GM18507 (cell line): ENCODE measurements at places on chromosomes 2 and 18.

GRCh38 chr2:239557516-239557915 lies 156.7 kb upstream of the HDAC4 start:
- DNase-seq, result no peak

GRCh38 chr2:187989925-187990623 lies 301.6 kb upstream of the GULP1 start:
- DNase-seq, result no peak

DNA sequence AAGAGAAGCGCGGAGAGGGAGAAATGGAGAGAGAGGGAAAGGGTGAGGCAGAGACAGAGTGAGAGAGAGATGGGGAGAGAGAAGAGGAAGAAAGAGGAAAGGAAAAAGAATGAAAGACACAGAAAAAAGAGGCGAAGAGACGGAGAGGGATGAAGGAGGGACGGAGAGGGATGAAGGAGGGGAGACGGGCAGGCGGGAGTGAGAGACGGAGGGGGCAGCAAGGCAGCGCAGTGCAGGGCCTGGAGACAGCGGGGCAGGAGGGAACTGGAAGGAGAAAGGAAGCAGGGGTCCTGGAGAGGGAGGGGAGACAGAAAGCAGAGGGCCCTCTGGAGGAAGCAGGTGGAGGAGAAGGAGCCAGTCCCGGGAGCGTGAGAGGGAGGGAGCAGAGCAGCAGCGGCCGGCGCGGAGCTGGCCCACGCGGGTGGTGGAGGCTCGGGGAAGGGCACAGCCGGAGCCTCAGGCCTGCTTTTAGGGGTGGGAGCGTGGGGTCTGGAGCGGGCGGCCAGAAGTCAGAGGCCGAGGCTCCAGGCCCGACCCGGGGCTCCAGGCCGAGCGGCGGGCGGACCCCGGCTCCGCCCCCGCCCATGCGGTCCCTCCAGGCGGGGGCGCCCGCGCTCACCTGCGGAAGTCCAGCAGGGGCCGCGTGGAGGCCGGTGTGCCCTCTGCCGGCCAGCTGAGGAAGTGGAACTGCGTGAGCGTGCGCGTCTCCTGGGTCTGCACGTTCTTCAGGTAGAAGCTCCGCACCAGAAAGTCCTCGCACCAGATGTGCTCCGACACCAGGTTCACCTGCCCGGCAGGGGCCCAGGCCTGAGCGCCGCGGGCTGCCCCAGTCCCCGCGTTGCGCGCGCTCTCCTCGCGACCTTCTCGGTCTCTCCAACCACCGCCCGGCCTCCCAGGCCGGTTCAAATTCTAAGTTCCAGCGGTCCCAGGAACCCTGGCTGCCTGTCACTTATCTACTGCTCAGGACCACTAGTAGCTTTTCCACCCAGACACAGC lies 14.5 kb downstream of the PTPRN start:
- DNase-seq, result peak; percentile 94

DNA sequence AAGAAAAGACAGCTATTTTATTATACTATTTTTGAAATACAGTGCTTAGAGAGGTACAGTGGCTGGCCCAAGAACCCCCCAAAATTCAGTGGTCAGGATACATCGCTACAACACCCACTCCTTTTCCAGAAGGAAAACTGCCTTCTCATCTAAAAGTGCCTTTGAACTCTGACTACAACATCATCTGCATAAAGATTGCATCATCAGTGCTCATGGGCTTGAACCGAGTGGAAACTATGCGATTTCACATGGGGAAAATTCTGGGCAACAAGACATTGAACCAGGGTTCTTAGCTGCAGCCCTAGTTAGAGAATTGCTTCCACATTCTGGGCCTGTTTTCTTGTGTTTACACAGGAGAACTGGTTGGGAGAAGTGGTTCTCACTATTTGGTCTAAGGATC lies 294.6 kb upstream of the SLC14A2 start:
- DNase-seq, result no peak

GRCh38 chr2:66749566-66749965 lies 314.6 kb downstream of the MEIS1 start:
- no peak for DNase-seq

DNA sequence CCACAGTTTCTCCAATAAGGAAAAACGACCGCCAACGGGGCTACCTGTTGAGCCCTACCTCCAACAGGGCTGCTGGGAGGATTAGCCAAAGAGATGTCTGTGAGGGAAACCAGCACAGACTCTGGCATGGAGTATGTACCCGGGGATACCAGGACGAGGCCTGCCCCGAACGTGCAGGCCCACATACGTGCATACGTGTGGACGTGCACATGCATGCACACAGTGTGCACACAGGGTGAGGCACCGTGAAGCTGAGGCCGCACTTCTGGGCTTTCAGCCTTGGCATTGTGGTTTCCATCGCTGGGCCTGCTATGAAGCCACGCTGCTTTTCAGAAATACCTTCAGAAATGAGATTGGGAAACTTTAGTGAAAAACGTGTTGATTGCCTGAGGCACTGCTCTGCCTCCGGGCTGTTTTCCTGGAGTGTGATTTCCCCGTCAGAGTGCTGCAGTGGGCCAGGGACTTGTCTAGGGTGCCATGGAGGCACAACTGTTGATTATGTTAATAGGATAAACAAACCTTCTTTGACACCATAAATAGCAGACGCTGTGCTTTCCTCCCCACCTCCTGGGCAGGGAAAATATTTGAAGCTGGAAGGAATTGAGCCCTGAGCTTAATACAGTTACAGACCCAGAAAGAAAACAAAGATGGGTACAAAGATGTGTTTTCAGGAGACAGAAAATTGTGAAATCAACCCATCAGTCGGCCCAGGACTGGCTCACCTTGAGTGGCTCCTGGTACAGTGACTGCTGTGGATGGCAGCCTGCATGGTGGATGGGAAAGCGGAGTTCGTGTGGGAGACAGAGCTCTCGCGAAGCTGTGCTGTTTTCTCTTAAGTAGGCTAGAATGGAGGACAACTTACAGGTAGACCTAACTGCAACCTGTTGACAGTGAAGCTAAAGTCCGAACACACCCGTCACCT lies 182.3 kb downstream of the FAM210A start:
- no peak for DNase-seq

DNA sequence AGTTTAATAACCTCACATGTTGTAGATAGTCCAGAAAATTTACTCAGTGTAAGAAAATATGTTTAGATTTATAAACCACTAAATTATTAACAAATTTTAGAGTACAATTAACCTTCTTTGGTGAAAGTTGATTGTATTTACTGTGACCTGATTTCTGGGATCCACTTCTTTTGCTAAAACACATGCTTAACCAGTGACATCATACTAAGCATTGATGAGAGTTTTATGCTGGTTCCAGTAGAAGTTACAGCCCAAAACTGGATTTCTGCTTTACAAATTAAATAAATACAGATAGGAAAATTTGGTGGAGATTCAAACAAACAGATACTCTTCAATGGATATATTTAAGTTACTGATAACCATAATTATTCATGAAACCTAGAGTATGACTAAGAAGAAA lies 40.9 kb downstream of the RBBP8 start:
- DNase-seq, result no peak

DNA sequence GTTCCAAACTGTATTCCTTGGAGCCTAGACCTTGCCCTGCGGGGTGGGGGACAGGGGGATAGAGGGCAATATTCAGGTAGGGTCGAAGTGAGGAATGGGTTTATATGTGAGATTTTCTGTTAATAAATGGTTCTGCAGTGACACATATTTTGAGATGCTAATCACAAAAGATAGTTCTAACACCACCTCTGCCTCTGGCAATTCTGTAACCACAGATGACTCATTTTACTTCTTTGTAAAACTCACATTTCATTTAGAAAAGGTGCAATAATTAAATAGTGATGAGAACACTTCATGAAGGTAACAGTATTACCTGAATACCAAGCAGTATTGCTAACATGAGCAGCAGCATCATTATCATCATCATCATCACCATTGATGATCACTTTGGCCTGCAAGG lies 306.6 kb downstream of the SUCLG1 start:
- no peak for DNase-seq

DNA sequence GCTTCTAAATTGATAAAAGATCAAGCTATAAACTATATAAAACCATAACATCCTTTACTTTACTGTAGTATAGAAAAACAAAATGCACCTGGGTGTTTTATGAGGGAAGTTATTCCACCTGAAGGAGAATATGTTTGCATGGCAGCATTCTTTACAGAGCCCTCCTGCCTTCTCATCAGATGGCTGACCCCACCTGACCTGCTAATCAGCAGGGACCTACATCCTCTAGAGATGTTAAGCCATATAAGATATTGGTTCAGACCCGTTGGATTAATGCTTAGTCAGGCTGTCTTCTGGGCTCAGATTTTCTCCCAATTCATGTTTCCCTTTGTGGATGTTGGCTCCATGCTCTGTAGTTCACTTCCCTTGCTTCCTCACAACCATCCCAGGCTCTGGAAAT lies 414.8 kb downstream of the DPP10 start:
- no peak for DNase-seq

DNA sequence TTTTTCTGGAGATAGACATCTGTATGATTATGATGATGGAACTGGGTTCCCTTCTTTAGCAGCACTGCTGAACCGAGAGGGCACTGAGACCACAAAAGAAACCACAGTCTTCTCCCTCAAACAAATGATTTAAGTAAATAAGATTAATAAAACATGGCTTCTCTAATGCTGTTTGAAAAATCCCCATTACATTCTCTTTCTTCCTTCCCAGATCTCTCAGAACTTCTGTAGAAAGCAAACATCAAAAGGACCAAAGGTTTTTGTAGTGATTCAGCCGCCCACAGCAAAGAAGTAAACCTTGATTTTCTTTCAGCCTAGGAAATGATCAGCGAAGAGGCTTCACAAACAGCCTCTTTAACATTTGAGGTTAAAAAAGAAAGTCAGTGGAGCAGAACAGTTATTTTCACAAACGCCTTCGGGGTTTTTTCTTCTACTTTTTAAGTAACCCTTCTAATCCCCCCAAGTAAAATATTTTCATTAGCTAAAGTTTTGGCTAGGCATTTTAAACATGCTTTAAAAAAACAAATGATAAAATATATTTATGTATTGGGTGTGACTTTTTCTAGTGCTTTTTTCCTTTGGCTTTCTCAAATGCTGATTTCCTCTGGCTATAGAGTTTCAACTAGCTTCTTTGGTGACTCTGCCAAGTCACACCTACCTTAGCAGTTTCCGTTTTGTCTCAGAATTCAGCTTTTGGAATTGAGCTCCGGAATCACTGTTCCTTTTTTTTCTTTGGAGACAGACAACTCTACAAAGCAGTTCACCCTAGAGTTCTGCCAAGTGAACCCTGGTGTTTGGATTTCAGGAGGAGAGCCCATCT lies 89.6 kb downstream of the UPP2 start:
- DNase-seq, result no peak

GRCh38 chr2:180980943-180981911 lies 822 bp downstream of the UBE2E3 start:
- DNase-seq, result no peak

DNA sequence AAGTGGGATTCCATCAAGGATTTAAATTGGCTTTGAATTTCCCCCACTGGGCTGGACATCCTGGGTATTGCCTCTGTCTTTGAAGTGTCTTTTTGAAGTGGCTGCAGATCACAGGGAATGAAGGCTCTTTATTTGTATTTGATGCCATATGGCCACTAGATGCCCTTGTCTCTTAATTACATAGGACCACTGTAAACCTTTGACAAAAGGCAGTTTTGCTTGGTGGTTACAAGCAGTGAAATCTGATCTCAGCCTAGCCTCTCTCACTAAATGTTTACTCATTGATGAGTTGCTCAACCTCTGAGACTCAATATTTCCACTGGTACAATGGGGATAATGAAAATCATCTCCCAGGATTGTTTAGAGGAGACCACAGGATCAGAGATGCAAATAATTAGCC lies 102.2 kb downstream of the INSIG2 start:
- no peak for DNase-seq

- DNase-seq, result no peak
These were observed 305.7 kb downstream of the DYSF start for GRCh38 chr2:71759060-71759459.

DNA sequence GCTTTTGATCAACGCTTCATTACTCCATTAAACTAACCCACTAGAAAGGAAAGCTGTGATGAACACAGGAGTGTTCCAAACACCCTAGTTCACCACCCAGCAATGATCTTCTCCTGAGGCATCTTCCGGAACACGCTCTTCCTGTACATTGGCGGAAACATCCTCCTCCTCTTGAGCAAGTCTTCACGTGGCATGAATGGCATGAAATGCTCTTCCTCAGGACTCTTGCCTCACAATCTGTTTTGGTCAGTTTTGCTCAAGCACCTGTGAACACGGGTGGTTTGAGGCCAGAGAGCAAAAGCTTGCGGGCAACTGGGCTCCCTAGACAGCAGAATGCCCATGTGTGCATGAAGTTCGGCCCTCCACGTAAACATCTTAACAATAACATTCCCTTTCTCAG lies 734.2 kb upstream of the SALL3 start:
- DNase-seq, result no peak

GRCh38 chr2:29309090-29310029 lies 194.1 kb downstream of the CLIP4 start:
- peak; percentile 42 for DNase-seq

GRCh38 chr2:232929303-232930058 lies 59.4 kb downstream of the SNORC start:
- DNase-seq, result no peak

- no peak for DNase-seq
These were observed 19.0 kb downstream of the ACVR2A start for GRCh38 chr2:147863835-147864234.

DNA sequence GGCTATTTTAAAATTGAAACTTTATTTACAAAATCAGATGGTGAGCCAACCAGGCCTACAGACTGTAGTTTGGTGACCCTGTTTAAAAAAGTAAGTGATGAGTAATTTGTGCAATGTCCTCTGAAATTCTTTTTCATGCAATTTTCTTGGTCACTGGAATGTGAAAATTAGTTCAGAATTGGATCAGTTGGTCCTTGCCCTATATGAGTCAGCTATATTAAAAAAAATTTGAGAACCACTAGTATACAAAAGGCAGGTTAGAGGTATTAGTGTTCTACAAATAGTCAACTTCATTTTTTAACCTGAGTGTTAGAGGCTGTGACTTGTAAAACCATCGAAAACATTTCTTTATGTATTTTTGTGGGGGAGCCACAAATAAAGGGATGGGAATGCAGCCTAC lies 91.1 kb upstream of the NXPH2 start:
- DNase-seq, result no peak

DNA sequence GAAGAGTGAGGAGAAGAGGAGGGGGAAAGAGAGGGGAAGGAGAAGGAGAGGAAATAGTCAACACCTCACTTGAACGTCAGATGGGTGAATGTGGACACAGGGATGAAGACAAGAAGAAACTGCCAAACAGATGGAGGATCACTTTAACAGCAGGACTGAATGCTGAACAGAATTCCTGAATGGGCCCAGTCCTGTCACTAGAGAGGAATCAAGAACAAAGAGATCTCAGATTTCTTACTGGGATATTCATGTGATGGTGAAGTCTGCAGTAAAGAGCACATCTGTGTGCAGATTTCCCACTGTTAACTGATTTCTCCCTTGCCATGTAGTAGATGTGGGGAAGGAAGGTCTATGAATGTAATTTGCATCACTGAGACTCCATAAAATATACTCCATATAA lies 135.4 kb downstream of the L3MBTL4 start:
- no peak for DNase-seq

DNA sequence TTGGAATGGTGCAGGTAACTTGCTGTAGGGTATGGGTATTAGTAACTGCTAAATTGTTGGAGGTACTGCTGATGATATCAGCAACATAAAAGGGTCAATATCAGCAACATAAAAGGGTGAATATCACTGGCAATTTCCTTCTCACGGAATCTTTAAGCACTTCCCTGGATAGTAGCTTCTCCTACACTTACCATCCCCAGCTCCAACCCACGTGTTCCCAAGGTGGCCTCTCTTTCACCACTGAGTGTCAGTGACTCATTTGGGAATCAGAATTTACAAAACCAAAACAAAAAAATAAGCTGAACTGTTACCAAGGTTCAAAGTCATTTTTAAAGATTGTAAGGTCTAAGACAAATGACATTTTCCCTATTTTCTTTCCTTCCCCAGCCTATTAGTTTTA lies 70.8 kb downstream of the LRP2 start:
- no peak for DNase-seq
